IgD-negative memory B cell (primary cell): ENCODE measurements at places on chromosomes 5 and 9. TPM values are rescaled to one million over a fixed set of nuclear protein-coding genes. Genes with fewer than 3 reads are reported as not detected.

The FOXD4L6 gene
- polyA plus RNA-seq, result not detected

The ZNF300 gene
- polyA plus RNA-seq, result 1.0 TPM

The GFRA3 gene
- not detected for polyA plus RNA-seq

The CD274 gene
- 0.35 TPM for polyA plus RNA-seq

The PAIP2 gene
- polyA plus RNA-seq, result 240 TPM

The OLFML2A gene
- 0.20 TPM for polyA plus RNA-seq

The CERCAM gene
- polyA plus RNA-seq, result 0.34 TPM

The CCNO gene
- not detected for polyA plus RNA-seq

The LAMC3 gene
- not detected for polyA plus RNA-seq

The TAF11L10 gene
- not detected for polyA plus RNA-seq

The GALNT12 gene
- polyA plus RNA-seq, result 0.90 TPM

The NEUROG1 gene
- polyA plus RNA-seq, result not detected

The LCN9 gene
- not detected for polyA plus RNA-seq

The SLC1A3 gene
- not detected for polyA plus RNA-seq

The C5orf34 gene
- 0.74 TPM for polyA plus RNA-seq

The PDCD1LG2 gene
- polyA plus RNA-seq, result 0.18 TPM

The ZNF608 gene
- polyA plus RNA-seq, result 6.4 TPM

The SYNPO gene
- 4.8 TPM for polyA plus RNA-seq

The MSX2 gene
- not detected for polyA plus RNA-seq

The CATSPER3 gene
- polyA plus RNA-seq, result not detected

The SCGB3A2 gene
- not detected for polyA plus RNA-seq

The KCNV2 gene
- polyA plus RNA-seq, result not detected

The SIMC1 gene
- 13.7 TPM for polyA plus RNA-seq

The AMBP gene
- not detected for polyA plus RNA-seq

The ANKRD18A gene
- polyA plus RNA-seq, result not detected

The HSPB3 gene
- not detected for polyA plus RNA-seq

The FGF1 gene
- polyA plus RNA-seq, result not detected

The DRD1 gene
- polyA plus RNA-seq, result not detected

The CIZ1 gene
- polyA plus RNA-seq, result 37.0 TPM

The SHISAL2B gene
- polyA plus RNA-seq, result not detected
